Right renal pelvis (tissue), 4 donors: ENCODE measurements at places on chromosomes 1 and 21. TPM values are rescaled to one million over a fixed set of nuclear protein-coding genes. Genes with fewer than 3 reads are reported as not detected.

DNA sequence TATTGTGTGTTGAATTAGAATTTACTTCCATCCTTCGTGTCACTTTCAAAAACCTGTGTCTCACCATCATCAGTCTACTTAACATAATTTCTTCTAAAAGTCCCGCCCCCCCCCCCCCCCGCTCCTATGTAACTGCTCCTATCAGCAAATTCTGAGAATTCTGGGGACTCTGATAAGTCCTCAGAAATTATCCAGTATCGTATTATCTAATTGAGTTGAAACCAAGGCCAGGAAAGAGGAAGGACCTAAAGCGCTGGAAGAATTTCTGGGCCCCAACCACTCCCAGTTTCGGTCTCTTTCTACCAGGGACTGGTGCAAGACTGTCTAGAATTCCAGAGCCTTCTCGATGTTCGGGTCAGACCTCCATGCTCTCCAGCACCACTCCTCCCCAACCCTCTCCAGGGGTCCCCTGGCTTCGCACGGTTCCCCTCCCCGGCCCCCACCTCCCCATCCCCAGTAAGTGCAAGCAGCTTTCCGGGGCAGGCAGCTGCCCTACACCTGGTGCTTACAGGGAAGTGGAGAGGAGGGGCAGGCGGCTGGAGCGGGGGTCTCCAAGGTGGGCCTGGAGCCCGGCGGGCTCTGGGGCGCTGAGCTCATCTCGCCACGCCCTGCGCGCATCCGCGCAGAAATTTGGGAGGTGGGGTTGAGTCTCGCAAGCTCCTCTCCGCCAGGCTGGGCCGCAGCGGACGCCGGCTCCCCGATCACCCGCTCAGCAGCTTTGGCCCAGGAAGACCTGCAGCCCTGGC is 16.0 kb upstream of the ZNF496 start:
- no peak for DNase-seq

DNA sequence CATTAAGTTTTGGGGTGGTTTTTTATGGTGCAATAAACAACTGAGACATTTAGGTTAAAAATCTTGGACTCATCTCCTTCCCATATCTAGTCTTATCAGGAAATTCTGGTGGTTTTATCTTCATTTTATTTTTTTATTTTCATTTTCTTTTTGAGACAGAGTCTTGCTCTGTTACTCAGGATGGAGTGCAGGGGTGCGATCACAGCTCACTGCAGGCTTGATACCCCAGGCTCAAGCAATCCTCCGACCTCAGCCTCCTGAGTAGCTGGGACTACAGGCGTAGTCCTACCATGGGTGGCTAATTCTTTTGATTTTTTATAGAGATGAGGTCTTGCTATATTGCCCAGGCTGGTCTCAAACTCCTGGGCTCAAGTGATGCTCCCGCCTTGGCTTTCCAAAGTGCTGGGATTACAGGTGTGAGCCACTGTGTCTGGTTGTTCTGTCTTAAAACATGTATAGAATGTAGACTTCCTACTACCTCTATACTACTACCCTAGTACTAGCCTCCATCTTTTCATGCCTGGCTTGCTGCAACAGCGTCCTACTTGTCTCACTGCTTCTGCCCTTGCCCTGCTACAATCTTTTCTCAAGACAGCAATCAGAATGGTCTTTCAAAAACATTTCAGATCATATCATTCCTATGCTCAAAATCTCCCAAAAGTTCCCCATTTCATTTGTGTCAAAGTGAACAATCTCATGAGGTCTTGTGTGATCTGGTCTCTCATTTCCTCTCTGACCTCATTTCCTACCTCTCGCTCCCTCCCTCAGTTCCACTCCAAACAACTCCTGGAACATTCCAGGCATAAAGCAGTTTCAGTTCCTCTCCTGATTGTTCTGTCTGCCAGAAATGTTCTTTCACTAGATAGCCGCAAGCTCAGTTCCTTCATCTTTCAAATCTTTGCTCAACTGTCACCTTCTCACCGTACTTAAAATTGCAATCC is 5.9 kb upstream of the FCGR2A start:
- no peak for DNase-seq

- peak; percentile 43 for DNase-seq
These were observed 113.7 kb upstream of the SLC35F3 start for GRCh38 chr1:233790662-233791371.

DNA sequence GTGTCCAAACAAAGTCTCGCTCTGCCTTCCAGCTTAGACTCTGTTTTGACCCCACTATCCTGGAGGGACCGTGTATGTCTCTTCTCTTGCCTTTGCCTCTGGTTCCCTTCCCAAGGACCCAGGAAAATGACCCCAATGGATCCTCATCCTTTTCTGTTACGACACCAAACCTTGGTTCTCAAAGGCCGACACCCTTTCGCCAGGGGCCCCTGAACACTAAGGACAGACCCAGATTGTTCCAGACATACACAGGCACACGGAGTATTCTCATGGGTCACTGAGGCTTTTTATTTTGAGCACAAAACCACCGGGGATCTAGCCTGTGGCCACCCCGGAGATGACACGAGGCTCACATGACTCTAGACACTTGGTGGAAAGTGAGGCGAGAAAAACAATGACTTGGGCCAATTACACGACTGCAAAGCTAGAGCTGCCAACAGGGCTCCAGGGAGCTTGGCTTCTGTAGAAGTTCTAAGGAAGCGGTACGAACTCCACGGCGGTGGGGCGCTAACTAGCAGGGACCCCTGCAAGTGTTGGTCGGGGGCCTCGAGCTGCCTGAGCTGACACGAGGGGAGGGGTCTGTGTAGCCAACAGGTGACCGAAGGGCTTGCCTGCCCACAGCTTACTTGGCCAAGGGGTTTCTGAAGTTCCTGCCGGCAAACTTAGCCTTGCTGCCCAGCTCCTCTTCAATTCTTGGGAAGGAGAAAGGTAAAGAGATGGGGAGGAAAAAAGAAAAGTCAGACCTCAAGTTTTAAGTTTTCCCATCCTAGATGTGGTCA is 17.6 kb downstream of the ENO1 start:
- DNase-seq = no peak

GRCh38 chr1:9841460-9841859 is 17.7 kb upstream of the CLSTN1 start:
- DNase-seq = no peak

DNA sequence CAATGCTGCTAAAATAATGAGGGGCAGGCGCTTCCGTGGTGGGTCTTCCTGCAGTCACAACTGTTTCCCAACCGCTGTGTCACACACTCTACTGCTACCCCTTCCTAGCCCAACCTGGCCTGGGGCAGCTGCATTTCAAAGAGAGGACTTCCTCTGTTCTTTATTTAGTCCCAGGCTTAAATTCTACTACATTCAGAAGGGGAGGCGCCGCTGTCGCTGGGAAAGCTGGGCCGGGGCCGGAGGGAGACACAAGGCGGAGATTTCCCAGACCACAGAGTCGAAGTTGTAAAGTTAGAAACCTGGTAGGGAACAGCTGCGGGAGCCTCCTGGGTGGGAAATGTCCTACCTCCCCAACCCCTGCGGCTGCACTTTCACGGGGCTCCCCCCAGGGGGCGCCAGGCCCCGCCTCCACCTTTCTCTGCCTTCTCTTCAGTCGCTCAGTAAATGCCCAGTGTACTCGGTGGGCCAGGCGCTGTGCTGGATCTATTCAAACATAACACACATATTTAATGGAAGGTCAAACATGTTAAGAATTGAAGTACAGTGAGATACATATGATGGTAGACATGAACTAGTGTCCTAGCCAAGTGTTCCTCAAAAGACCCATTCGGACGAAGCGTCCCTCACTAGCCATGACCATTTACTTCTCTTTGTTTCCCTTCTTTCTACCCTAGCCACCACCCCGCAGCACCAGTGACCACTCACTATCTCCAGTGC is 23.1 kb downstream of the DYRK3 start:
- DNase-seq = no peak

DNA sequence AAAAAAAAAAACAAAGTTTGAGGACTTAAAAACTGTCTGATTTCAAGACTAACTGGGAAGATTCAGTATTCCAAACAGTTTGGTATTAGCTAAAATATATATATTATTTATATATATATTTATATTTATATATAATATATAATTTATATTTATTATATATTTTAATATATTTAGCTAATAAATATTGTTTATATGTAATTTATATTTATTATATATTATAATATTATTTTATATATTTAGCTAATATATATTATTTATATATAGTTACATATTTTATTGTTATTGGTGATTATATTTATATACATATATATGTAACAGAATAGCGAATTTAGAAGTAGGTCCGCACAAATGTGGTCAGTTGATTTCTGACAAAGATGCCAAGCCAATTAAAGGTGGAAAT is 480.2 kb upstream of the C1orf87 start:
- no peak for DNase-seq

- DNase-seq = peak; percentile 76
These were observed 292.1 kb upstream of the VAMP3 start for GRCh38 chr1:7478809-7479499.

- peak; percentile 71 for DNase-seq
These were observed 9.6 kb upstream of the EPS8L3 start for GRCh38 chr1:109773203-109773899.

The OR2M3 gene
- polyA plus RNA-seq = 0.01 TPM

The CHIA gene
- polyA plus RNA-seq = not detected

The BPNT1 gene
- polyA plus RNA-seq = 56.0 TPM

The AIRE gene
- 0.49 TPM for polyA plus RNA-seq

The ATP1A4 gene
- polyA plus RNA-seq = not detected

The TESK2 gene
- polyA plus RNA-seq = 6.2 TPM

The FALEC gene
- polyA plus RNA-seq = not detected
